ENCODE measurements at places on chromosomes 2 and 18.
A peak's percentile ranks its signal among the peaks of the same experiment; 100 is the strongest.

DNA sequence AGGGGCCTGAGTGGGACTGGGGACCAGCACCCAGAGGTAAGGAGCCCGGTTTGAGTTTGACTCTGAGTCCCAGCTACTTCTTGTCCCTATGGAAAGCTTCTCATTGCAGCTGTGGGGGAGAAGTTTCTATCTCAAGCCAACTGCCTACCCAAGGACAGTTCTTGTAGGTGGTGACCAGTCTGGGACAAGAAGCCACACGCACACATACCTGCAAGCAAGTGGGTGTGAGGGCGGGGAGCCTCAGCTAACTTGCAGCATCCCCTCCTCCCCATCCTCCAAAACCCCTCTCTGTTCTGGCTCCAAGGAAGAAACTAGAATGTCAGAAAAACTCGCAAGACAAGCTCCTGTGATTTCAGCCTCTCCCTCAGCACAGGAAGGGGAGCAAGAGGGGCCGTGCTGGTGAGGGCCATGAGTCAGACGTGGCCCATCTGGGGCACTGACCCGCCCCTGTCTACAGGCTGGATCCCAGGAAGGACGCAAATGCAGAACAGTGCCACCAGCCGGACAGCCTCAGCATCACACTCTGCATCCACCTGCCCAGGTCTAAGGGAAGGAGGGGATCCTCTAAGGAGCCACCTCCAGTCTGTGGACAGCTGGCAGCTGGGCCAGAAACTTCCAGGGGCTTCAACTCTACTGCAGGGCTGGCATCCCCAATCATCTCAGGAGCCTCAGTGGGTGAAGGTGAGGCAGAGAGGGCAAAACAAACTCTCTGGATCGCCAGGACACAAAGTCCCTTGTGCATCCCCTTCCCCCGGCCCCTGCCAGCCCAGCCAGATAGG, 103.4 kb downstream of the TNS1 start:
- DNase-seq = peak; percentile 38

DNA sequence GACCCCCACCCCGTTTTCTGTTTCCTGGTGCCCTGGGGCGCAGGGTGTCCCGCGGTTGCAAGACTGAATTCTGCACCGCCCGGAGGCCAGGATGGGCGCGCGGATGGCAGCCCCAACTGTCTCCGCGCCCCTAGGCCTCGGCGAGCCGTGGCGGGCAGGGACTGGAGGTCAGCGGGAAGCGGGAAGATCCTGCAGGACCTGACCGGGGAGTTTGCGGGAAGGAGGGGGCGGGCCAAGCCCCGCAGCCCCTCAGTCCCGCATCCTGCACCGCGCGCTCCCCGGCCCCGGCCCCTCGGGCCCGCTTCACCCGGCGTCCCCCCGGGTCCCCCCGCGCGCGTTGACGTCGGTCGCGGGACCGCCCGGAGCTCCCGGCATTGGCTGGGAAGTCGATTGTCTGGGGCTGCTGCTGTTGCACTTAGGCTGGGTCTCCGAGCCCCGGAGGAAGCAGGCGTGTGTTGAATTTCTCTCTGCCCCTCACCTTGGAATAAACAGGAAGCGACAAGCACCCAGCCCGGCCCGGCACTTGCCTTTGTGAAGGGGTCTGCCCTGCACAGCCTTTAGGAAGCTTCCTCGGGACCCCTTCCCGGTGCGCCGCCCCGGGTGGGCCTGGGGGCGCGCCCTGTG, at the start of gene LDLRAD4:
Gene LDLRAD4 (plus strand): TSS at position 393 of the 624 bp plus-strand sequence.
- DNase-seq = no peak

GRCh38 chr2:222751238-222751637, 79.8 kb downstream of the MOGAT1 start:
- no peak for DNase-seq

DNA sequence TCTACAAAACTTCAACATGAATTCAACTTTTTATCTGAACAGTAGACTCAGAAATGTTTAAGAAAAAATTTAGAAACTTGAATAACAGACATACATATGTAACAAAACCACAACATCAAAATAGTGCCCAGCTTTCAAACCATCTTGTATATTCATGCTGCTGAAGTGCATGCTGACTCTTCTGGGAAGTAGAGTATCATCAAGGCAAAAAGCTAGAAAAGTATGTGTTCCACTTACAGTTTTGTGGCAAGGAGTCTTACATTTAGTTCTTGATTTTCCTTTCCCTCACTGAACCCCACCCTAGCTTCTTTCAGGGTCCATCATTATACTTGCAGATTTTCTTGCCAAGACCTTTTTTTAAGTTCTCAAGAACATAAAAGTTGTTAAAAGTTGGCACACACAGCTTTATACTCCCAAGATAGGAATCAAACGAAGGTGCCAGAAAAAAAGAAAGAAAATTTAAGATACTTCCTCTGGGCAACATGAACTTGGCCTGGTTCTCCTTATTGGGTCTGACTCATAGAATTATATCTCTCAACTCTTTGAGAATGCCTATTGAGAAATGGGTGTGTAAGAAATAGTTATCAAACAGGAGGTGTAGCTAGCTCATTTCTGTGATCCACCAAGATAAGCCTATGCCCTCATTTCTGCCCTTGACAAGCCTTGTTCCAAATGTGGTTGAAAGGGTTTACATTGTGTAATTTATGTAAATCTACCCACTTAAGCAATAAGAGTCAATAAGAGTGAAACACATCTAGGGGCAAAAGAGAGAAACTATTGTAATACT, 667.6 kb upstream of the ACVR2A start:
- DNase-seq = no peak

- no peak for DNase-seq
Observed at GRCh38 chr18:70397259-70397925, 108.5 kb downstream of the SOCS6 start.

DNA sequence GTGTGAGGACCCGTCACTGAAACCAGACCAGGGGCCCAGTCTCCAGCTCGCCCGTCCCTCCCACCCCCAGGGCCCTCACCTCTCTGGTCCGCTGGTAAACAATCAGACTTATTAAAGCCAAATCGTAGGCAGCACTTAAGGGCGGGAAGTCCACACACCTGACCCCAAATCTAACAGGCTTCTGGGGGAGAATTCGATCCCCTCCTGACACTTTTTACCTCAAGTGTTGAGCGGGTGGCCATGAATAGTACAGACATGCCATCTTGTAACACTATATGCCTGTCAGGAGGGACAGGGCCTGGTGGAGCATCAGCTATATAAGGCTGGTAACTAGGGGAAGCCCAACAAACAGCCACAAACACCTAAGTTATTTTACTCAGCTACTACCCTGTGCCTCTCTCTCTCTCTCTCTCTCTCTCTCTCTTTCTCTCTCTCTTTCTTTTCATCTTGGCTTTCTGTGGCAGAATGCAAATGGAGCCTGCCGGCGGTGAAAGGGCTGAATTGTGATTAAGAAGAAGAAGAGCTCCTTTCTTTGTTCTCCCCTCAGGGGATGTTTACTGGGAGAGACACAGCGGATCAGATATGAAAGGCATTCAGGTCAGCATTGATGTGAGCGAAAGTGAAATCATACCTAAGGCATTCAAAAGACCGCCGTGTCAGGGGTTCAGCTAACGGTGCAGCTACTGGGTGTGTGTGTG, 9.5 kb downstream of the ZEB2 start:
- DNase-seq = no peak

- DNase-seq = no peak
Observed at GRCh38 chr2:206095536-206096332, 9.8 kb upstream of the INO80D start.

- DNase-seq = no peak
Observed at GRCh38 chr2:205868773-205869333, 186.6 kb downstream of the NRP2 start.

Data from GM18507 (cell line).